CD4-positive, alpha-beta T cell treated with Interleukin-15 for 4 hours (primary cell): ENCODE measurements at places on chromosomes 1 and 21.

GRCh38 chr1:1217621-1218523 is 3.9 kb upstream of the TNFRSF4 start:
- peak; percentile 53 for DNase-seq

DNA sequence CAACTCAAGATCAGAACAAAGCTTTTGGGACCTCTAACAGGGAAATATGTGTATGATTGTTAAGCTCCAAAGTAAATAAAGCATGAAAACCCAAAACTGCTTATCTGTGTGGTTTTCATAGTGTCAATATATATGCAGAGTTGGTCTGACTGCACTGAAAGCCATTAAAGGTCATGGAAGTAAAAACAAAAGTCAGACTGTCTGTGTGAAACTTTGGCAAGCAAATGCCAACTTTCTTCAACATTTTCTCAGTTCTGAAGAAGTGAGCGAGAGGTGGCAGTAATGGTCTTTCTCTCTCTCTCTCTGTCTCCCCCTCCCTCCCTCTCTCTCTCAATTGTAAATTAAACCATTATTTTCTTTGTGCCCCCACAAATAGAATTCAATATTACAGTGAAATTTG is 100.1 kb upstream of the S1PR1 start:
- peak; percentile 55 for DNase-seq

GRCh38 chr1:209879539-209879938 is 51.8 kb downstream of the UTP25 start:
- no peak for DNase-seq

GRCh38 chr1:15446212-15446611 is 8.0 kb downstream of the CTRC start:
- no peak for DNase-seq

DNA sequence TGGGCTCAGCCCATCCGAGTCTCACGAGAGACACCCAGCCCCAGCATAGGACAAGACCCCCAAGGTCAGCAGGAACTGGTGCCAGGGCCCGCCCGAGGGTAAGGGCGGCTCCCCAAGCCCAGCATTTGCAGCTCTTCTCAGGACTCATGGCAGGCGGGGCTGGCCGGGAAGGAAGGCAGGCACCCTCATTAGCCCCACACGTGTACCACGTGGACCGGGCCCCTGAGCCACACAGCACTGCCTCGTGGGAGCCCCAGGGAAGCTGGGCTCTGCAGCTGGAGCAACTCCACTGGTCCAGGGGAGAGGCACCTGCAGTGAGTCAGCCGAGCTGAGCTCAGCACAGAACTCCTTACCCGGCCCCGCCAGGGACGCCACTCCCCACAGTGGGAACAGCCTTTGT is 97.7 kb upstream of the IFFO2 start:
- DNase-seq: no peak

GRCh38 chr1:187018291-187018690 is 189.5 kb downstream of the PLA2G4A start:
- no peak for DNase-seq

DNA sequence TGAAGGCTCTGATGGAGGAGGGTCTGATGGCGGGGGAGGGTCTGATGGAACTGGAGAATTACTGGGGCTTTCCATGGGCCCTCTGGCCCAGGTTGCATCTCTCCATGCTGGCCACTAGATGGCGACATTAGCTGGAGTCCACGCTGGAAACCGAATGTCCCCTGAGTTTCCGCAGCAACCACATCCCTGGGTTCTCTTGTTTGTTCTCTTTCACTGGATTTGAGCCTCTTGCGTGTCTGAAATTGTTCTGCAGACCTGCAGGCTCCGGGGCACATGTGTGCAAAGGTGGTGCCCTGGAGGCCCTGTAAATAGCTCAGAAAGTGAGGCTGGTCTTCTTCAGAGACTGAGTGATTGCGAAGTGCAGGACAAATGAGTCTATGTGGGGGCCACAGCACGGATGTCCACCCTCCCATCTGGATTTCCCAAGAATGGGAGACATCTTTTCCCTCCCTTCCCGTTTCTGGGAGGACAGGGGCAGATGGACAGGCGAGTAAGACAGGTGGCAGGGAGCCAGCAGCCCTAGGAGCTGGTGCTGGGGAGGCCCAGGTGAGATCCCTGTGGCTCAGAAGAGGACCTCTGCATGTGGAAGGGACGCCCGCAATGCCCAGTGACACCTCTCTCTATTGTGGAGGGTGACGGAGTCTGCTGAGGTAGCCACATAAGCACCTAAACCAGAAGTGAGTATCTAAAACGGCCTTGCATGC is 73.2 kb upstream of the ABCG1 start:
- DNase-seq: peak; percentile 71

DNA sequence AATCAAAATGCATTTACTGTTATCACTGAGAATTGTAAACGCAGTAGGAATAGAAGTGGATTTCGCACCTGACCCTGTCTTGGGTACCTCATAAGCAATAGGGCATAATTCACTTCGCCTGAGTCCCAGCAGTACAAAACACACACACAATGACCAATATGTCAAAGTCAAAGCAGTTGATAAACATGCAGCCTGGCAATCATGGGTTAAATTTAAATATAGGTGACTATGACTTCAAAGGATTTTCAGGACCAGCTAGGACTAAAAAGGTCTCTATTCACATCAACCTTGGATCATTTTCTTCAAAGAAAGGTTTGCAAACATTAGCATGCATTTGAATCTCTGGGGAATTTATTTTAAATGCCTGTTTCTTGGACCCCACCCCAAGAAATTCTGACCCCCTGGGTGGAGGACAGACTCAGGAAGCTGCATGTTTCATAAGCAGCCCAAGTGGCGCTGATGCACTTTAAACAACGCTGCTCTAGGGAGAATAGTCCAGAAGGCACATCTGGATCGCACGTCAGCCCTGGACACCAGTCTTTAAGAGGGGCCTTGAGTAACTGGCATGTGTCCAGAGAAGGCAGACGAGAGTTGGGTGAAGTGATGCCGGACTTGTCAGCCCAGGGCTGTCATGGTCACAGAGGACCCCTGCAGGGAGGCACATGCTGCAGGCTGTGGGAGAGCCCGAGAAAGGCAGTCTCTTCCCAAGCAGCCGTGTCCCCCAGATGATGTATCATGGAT is 55.7 kb upstream of the EFHD2 start:
- DNase-seq: no peak
